GM12865 (cell line): ENCODE measurements at places on chromosomes 7 and 10.

GRCh38 chr7:151425670-151426440, 14.1 kb downstream of the CRYGN start:
- no peak for DNase-seq

GRCh38 chr7:111232249-111233084, 141.5 kb downstream of the LRRN3 start:
- no peak for DNase-seq

GRCh38 chr10:30781670-30782121, 152.1 kb upstream of the LYZL2 start:
- DNase-seq: no peak

DNA sequence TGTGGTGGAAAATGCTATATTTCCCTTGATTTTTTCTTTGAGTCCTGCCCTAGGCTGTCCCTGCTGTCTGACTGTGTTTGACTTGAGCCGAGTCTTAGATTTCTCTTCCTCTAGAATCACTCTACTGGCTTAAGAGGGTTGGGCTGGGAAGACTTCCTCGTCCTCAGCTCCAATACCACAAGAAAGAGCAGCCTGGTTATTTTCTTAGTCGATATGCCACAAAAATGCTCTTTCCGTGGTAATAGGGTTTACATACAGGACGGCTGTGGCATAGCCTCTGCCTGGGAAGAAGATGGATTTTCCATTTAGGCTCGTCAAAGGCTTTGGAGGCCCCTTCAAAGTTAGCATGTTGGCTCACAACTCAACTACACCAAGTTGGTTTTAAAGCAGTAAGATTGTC, 212.0 kb upstream of the IGFBP3 start:
- no peak for DNase-seq

- DNase-seq: no peak
Measured at GRCh38 chr10:104446151-104446550, 92.5 kb downstream of the CFAP58 start.

DNA sequence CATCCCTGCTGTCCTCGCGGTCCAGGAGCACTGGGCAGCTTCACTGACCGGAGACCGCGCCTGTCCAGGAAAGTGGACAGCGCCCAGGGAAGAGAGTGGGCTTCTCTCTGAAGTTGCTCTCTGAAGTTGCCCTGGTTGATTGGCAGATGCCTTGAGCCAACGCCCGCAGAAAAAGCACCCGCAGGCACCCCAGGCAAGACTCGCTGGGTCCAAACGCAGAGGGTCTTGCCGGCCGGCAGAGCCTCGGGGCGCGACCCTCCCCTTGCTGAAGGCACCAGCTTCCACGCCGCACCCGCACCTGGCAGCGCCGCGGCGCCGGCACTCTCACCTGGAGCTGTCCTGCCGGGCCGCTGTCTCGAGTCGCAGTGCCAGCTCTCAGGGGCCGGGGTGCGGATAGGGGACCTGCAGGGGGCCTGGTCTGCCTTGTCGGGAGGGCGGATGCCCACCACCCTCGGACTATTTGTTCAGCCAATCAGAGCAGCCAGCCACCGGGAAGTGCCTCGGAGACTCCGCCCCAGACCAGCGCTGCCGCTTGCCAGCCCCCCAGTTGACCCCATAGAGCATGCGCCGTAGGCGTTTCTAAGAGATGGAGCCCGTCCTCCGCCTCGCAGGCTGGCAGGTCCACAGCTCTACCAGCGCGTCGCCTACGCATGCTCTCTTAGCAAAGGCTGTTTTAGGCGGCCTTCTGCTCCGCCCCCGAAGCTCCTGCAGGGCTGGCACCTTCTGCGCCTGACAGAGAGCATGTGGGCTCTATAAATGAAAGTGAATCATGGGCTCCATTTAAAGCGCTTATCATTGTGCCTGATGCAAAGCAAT, at the start of gene LIPA:
LIPA (minus strand) TSS at position 367 of the 816 bp plus-strand sequence. CDS start 4,127 bp downstream, outside the sequence.
- peak; percentile 99 for DNase-seq

GRCh38 chr10:103915796-103916195, 2.2 kb downstream of the STN1 start:
- DNase-seq: peak; percentile 77

GRCh38 chr7:90824386-90825307, 228.5 kb downstream of the CDK14 start:
- no peak for DNase-seq

DNA sequence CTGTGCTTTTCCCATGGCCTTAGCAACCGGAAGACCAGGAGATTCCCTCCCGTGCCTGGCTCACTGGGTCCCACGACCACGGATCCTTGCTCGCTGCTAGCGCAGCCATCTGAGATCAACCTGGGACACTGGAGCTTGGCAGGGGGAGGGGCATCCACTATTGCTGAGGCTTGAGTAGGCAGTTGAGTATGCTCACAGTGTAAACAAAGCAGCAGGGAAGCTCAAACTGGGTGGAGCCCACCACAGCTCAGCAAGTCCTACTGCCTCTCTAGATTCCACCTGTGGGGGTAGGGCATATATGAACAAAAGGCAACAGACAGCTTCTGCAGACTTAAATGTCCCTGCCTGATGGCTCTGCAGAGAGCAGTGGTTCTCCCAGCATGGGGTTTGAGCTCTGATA, 697.0 kb downstream of the SORCS1 start:
- DNase-seq: no peak

DNA sequence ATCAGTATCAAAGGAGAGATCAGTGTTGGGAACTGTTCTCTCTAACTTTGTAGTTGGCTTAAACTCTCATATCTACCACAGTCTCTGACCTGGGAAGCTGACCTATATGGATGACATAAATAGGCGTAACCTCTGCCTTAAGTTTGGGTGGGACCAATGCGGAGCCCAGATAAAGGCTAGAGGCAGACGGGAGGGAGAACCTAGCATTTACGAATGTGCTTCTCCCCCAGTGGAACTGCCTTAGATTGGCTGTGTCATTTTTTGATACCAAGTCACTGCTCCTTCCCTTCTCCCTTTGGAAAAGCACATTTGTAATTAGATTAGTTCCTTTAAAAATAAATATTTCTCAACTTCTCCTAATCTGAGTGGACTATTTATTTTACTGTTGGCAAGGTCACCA, 23.7 kb upstream of the LRRN3 start:
- no peak for DNase-seq

- no peak for DNase-seq
Measured at GRCh38 chr10:19449860-19450259, 366.4 kb upstream of the PLXDC2 start.

DNA sequence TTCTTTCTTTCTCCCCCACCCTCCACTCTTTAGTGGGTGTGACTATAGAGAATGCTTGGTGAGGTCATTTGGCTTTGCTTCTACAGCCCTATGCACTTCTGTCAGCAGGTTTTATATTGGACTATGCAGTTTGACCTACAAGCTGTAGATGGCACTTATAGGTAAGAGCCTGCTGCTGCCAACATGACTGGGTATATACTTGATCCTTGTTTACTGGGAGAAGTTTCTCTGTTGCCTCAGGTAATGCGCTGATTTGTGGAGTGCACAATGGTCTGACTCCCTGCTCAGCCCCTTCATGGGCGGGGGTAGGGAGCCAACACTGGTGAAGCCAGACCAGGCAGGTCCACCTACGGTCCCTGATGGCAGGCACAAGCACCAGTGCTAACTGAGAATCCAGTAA, 33.7 kb upstream of the C7orf33 start:
- no peak for DNase-seq

DNA sequence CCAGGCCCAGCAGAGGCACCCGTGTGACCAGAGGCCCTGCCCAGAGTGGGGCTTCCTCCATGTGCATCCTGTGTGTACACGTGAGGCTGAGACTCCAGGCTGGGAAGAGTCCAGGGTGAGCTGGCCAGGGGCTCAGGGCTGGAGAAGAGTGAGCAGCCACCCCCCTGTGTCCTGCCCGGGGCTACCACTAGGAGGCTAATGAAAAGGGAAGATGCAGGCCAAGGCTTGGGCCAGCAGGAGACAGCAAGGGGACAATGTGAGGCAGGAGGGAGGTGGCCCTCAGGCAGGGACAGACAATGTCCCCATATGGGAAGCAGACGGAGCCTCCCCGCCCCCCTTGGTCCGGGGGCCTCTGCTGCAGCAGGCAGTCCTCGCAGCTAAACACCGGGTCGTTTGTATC, 102.0 kb downstream of the HIF1AN start:
- DNase-seq: no peak

DNA sequence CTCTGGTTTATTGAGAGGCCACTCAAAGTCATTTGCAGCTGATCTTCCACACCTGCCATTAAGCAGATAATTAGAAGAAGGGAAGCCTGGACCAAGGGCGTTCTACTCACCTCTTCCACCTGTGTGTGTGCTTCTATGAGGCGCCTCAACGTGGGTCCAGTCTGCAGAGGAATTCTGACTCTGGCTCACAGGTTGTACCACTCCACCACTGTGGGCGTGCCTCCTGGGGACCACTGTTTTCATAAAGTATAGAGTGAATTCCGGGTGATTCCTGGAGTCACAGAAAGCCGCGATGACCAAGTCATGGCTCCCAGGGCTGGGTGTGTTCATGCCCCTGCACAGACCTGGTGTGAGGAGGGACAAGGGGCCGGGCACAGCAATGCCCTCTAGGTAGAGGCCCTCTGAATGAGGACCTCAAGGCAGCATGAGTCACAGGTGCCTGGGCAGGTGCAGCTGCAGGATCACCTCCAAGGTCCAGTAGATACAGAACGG, 408.3 kb upstream of the MGMT start:
- no peak for DNase-seq

GRCh38 chr7:44439926-44440325, 50.5 kb downstream of the NUDCD3 start:
- DNase-seq: no peak

GRCh38 chr10:68231106-68231816, 652 bp downstream of the ATOH7 start:
- DNase-seq: peak; percentile 79

- peak; percentile 36 for DNase-seq
Measured at GRCh38 chr10:133258066-133258817, 18.4 kb downstream of the ADAM8 start.

DNA sequence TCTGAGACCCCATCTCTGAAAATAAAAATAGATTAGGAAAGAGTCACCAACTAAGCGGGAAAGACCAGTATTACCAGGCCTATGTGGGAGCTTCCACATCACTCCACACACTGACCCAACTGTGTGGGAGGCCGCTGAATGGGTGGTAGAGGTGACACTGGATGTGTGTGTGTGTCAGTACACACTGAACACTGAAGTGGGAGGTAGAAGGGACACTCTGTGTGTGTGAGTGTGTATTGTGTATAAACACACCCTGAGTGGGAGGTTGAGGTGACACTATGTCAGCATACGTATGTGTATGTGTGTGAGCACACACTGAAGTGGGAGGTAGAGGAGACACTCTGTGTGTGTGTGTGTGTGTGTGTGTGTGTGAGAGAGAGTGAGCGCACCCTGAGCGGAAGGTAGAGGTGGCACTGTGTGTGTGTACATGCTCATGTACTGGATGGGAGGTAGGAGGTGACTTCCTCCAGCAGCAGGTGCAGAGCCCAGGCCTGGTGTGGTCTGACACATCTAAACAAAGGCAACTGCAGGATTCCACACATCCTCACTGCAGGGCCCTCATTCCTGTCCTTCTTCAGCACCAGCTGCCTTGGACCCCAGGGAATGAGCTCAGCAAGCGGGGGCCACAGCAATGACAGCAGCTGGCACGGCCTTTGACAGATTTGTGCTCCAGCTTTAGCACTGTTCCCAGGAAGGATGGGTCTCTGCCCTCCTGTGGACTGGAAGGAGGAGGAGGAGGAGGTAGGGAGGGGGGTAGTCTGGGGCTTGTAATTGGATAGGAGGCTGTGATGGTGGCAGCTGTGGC, 26.5 kb upstream of the RBM20 start:
- DNase-seq: no peak

- no peak for DNase-seq
Measured at GRCh38 chr7:55449205-55449991, 84.3 kb downstream of the LANCL2 start.

- DNase-seq: no peak
Measured at GRCh38 chr7:84565345-84566074, 370.9 kb upstream of the SEMA3A start.

DNA sequence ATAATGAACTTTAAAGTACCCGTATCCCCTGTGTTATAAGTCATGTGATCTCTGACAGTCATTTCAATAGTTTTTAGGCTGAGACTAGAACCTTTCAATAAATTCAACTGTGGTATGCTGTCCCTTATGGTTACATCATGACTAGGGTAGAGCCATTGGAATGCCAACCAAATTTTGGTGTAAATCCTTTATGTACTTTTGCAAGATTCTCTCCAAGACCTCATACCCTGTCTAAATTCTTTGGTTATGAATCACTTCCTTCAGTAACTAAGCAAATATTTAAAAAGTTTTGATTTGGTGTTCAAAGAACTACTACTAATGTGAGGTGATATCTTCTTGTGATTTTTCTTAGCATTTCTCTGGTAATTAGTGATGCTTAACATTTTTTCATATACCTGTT, 20.8 kb upstream of the OR6B1 start:
- DNase-seq: no peak

GRCh38 chr10:58718596-58718995, 205.9 kb downstream of the BICC1 start:
- DNase-seq: no peak

DNA sequence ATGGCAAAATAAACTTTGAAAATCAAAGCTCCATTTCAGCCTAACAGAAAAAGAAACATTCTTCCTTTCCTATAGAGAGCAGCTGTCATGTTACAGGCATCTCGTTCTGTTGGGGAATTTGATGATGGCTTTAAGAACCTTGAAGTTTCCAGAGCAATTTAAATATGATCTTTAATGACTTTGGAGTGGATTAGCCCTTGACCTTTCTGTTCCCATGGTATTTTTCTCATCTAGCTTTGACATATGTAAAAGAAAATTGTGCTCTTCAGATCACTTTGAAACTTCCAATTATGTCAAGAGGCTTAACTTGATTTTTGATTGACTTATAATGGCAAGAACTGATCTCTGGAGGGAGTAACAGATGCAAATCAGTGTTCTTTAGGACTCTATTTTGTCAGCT, 157.6 kb upstream of the SEMA3E start:
- no peak for DNase-seq

GRCh38 chr10:62182171-62182570, 86.5 kb downstream of the RTKN2 start:
- DNase-seq: no peak
